ENCODE measurements at places on chromosomes 5 and 9.
A peak's percentile ranks its signal among the peaks of the same experiment; 100 is the strongest.

GRCh38 chr5:143564417-143564816 lies 160.9 kb upstream of the NR3C1 start:
- DNase-seq, result no peak

DNA sequence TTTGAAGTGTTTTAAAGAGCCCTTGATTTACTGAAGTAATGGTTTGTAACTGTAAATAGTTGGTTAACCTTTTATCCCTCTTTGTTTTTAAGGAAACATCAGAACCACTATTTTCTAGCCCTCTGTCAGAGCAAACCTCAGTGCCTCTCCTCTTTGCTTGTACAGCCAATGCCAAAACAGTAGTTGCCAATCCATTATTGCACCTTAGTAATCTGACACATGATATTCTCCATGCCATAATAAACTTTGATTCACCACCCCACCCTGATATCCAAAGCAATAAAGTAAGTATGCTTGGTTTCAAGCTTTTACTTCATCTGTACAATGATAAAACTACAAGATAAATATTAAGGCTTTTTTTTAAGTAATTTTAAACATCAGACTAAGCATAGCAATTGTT lies 100.8 kb downstream of the DMXL1 start:
- DNase-seq, result no peak

DNA sequence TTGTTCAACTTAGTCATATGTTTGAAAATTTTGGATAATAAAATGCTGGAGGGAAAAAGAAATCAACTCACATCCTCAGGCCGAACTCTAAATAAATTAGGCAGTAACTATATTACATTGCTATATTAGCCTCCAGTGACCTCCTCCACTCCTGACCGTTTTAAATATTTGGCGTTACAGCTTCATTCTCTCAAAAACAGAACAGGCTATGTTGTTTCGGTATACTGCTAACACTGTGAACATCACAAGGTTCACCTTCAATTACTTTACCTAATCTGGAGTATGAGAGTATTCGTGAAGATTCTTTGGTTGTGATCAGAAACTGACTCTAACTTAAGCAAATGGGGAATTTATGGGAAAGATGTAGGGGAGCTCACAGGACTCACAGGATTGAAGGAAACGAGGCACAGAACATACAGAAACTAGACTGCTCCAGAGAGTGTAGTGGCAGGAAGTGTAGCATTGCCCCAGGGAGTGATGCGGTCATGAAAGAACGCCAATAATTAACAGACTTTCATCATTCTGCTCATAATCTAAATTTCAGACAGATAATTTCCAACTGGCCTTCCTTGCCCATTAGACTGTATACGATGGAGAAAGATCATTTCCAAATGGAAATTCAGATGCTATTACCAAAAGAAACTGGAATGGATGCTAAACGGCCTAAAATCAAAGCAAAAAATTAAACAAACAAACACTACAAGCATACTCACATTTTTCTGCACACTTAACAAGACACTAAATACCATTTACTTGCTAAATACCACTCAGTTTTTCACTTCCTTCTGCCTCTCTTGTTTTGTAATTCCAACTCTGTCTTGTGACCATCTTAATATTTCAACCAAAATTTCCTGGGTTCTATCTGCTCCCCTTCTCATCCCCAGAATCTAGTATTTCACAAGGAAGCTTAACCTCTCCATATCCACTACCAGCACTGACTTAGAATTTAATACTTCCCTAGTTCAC lies 110.1 kb upstream of the LPAR1 start:
- no peak for DNase-seq

GRCh38 chr5:6755941-6756340 lies 42.7 kb downstream of the TENT4A start:
- no peak for DNase-seq

GRCh38 chr5:14036514-14036913 lies 92.0 kb upstream of the DNAH5 start:
- DNase-seq, result peak; percentile 78

- DNase-seq, result no peak
These were observed 450.2 kb downstream of the NR2F1-AS1 start for GRCh38 chr5:93130624-93131490.

DNA sequence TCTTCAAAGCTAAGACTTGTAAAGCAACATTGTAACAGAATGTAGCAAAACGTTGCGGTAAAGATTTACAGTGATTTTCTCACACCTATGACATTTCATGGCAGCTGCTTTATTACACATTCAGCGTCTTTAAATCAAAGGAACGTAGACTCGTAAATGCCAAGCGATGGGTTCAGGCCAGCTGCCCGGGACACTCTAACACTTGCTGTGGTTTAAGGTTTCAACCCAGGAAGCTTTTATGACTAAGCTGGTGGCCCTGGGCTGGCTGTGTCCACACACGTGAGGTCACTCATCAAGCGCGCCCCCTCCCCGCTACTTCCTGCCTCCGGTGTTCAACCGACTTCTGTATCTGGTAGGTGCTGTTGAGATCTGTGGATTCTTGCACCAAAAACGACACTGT lies 2.5 kb downstream of the SLC6A18 start:
- DNase-seq, result no peak

DNA sequence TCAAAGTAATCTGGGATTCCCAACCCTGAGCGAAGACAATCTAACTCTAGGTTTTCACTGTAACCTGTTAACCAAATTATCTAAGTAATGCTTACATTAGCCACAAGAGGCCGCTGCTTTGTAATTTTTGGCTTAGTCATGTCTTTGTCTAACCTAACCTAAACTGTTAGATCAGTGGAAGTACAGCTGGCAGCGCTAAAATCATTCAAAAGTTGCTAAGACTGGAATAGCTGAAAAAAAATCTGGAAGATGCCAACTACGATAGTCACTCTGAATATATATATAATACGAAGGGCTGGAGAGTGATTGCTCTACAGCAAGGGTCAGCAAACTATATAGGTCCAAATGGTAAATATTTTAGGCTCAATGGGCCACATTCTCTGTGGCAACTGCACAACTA lies 60.2 kb downstream of the FBXO38 start:
- DNase-seq, result peak; percentile 17

GRCh38 chr5:146290318-146290717 lies 48.3 kb upstream of the POU4F3 start:
- no peak for DNase-seq

DNA sequence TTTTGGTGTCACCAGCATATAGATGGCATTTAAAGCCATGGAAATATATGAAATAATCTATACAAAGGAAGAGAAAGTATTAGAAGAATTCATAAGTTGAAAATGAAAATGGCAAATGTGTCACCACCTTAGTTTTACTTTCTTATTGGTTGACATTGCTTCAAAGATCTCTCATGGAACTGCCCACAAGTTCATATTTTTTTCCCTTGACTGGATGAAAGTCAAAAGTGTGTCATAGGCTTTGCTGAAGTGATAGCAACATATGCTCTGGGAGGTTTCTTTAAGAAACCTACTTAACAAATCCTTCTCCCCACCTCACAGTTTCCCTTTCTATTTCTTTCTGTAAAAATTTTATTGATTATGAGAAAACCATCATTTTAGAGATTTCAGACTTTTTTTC lies 127.2 kb downstream of the VPS13A start:
- DNase-seq, result no peak

Data from foreskin keratinocyte (primary cell).